ENCODE measurements at places on chromosomes 11 and 22.

DNA sequence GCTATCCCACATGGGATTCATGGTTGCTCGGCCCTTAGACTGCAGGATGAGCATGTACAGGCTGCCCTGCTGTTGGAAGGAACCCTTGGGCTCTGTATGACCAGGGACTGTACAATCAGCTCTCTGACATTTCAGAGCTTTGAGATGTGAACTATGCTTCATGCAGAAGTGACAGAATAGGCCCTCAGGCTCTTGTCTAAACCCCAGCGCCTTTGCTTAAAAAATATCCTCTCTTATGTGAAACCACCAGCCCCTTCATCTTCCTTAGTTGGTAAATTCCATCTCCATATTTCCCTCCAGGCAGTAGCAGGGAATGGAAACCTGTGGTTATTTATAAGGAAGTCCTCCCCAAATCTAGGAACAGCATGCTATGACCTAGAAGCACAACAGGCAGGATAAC is 78.9 kb upstream of the PLET1 start:
- DNase-seq, result no peak

- DNase-seq, result peak; percentile 96
These were observed 57.8 kb downstream of the ENDOD1 start for GRCh38 chr11:95147364-95147905.

DNA sequence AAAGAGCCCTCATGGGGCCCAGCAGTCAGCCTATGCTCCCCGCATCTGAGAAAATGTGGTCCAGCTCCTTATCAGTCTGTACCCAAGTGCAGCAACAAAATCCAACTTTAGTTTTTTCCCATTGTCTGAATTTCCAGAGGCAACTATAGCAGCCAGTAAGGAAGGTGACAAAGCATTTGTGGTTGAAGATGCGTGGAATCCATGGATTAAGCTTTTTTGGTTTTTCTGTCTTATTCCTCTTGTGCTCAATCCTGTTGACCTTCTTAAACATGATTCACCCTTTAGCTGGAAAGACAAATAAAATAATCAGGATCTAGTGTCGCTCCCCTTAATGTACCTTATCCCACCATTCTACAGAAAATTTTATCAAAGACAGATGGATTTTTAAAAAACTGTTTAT is 14.3 kb downstream of the GDPD4 start:
- no peak for DNase-seq

GRCh38 chr11:91932151-91932821 is 292.3 kb upstream of the FAT3 start:
- DNase-seq, result peak; percentile 43

- DNase-seq, result peak; percentile 47
These were observed 13.8 kb downstream of the CABP7 start for GRCh38 chr22:29733362-29734201.

GRCh38 chr11:77617892-77618291 is 19.7 kb downstream of the CLNS1A start:
- DNase-seq, result peak; percentile 54

GRCh38 chr22:23113067-23113846 is 28.5 kb downstream of the RSPH14 start:
- DNase-seq, result peak; percentile 49

DNA sequence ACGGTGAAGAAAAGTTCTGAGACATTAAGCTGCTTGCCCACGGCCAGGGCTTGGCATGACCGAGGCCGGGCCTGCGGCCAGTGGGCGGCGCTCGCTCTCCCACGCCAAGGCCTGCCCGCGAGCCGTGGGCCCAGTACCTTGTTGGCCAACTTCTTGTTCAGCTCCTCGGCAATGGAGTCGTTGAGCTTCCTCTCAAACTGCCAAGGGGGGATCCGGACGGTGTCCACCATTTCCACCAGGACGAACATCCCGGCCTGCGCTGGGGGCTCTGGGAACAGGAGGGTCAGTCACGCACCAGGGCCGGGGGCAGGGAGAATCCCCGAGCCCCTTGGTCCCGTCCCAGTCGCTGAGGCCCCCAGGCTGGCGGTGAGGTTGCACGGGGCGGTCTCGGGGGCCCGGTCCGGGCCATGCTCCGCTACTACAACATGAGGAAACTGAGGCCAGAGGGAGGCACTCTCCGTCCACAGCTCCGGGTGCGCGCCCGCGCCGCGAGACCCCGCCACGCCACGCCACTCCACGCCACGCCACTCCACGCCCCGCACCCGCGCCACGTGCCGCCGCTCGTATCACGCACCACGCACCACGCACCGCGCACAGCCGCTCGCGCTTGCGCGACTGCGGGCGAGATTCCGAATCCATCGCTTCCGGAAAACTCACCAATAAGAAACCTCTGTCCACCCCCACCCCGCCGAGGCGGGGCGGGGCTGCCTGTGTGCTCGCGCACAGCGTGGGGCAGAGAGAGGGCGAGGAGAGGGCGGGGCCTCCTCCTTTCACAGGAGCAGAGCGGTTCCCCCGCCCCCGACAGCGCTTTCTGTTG is at the start of gene POLR3H:
Gene POLR3H, minus strand, starts transcription at position 617 of the 817 bp plus-strand sequence. Its CDS starts 369 bp downstream, at position 248.
- DNase-seq, result peak; percentile 98

DNA sequence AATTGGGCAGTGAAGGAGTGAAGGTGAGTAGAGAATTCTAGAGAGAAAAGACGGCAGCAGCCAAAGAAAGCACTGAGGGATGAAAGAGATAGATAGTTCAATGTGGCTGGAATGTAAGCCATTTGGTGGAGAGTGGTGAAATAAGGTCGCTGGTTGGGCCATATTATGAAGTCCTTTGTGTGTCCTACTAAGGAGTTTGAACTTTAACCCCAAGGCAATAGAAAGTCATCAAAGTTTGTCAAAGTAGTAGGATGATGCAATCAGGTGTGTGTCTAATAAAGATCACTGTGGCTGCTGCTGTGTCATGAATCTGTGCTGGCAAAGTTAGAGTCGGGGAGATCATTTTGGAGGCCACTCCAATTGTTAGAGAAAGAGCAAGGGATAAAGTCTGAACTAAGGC is 18.7 kb downstream of the RNF121 start:
- DNase-seq, result peak; percentile 24

DNA sequence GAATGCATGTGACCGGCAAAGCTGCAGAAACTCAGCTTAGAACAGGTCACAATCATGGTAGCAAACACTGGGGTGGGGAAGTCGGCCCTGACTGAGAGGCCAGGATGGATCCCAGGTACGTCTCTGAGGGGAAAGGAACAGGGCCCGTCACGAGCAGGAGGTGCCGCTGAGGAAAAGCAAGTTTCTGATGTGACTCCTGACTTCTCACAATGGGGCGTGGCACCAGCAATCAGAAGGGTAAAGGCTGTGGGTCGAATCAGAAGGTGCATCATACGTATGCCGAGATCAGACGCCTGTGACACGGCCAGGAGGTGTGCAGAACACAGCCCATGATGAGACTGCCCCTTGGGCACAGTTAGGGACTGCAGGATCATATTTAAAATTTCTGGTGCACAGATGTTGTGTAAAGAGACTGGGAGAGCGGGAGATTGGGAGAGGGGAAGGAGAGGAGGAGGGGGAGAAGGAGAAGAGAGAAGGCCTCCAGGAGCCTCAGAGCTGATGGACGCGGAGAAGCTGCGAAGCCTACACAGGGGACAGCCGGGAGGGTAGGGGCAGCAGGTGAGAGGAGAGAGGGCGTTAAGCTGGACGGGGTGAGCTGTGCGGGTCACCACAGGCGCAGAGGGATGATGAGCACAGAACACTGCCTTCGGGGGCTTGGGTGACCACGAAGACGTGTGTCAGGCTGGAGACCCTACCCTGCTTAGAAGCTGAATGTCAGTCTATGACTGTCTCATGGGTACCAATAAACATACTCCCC is 30.7 kb downstream of the KRTAP5-5 start:
- no peak for DNase-seq

DNA sequence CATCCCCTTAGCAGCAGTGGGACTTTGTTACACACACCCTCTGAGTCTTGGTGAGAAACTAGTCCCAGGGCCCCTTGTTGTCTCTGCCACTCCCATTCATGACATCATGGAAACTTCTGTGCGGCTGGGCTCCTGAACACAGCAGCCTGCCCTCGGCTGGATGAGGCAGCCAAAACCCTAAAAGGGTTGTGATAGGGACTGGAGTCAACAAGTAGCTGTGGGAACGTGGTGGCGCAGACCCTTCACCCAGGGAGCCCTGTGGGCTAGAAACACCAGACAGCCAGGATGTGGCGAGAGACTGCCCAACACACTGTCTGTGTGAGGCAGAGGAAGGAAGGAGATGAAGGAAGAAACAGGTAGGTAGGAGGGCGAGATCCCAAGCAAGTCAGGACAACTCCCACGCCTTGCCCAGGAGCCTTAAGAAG is 3.9 kb downstream of the CD3D start:
- DNase-seq, result peak; percentile 14

DNA sequence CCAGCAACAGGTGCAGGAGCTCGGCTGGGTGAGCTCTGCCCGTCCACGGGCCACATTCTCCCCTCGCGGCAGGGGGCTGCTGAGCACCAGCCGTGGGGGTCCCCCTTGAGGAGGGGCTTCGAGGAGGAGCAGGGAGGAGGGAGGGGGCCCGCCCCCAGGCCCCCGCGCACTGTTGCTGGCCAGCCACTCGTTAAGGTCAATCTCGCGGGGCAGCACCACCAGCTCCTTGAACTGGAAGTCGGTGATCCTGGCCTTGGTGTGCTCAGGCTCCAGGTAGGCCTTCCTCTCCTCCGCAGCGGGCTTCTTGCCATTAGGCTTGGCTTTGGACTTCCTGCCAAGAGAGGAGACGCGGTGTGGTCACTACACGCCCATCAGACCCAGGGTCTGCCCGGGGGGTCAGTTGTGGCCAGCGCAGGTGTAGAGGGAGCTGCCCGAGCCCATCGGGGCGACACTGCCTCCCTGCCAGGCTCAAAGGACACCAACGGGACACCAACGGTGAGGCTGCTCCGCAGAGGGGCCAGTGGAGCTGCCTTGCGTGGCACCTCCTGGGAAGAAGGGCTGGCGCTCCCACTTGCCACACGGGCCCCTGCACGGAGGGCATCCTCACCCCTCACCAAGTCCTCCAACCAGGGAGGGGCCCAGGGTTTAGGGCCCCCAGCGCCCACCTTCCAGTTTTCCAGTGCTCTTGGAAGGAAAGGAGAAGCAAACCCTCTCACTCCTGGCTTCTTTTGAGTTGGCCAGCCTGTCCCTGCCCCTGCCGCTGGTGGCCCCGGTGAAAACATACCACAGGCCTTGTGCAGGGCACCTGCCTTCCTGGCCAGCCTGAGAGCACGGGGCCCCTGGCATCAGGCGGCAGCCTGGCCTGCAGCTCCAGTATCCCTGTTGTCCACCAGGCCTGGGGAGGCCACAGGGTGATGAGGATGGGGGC is 5.8 kb downstream of the MOB2 start:
- DNase-seq, result no peak

DNA sequence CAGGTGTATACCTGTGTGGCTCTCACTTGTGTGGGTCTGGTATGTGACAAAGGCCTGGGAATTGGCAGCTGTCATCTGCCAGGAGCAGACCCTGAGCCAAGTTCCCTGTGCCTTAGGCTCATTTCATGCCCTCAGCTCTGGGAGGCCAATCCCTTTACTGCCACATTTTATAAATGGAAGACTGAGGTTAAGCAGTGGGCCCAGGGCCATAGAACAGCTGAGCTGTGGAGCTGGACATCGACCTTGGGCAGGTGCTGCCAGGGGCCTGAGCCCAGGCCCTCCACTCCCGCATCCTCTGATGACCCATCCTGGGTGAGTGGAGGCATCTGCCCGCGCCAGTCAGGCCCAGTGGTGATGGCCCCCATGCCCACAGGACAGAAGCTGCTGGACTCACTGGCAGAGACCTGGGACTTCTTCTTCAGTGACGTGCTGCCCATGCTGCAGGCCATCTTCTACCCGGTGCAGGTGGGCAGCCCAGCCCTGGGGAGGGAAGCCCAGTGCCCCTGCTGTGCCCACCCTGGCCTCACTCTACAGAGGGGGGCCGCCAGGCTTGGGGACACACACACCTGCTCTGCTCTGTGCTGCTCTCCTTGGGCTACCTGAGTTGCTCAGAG is 20.9 kb upstream of the ARHGAP8 start:
- no peak for DNase-seq

DNA sequence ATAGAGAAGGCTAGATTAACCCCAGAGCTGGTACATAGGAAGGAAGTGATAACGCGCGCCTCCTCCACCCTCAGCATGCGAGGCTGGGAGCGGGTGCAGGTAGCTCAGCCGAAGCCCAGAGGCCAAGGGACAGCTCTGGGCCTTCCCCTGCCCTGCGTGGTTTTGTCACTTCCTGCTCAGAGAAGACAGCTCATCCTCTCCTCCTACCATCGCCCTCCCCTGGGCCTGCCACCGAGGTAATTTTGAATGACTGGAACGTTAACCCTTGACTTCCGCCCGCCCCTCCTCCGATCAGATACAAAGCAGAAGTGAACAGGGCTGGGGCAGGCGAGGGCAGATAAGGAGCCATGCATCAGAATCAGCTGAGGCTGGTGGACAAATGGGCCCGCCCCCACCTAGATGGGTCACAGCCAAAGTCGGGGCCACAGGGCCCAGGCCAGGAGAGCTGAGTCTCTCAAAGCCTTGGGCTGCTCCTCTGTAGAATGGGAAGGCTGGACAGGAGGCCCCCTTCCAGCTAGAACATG is 1.6 kb downstream of the RAC2 start:
- DNase-seq, result peak; percentile 31

GRCh38 chr22:43723816-43724215 is 88.3 kb downstream of the EFCAB6 start:
- no peak for DNase-seq

DNA sequence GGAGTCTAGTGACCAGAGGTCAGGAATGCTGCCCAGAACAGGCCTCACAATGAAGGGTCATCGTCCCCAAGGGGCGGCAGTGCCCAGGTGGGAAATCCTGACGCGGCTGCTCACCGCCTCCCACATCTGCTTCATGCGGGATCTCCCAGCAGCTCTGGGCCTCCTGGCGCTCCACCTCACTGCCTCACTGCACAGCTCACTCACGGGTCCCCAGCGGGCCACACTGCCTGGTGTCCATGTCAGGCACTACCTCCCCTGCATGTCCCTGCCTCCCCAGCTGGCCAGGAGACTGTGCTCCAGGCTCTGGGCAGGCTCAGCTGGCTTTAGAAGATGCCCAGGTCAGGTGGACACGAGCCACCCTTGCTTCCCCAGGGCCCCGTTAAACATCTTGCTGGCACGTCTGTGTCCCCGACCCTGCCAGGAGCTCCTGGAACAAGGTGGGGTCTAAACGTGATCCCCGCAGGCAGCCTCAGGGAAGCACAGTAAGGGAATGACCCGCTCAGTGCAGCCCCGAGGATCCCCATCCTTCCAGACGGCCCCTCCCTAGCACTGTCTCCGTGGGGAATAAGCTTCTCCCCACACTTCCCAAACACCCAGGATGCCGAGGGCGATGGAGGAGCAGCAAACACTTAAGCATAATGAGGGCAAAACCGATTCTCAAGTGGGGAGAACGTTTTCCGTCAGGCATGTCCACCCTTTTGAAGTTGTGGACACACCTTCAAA is 93.2 kb downstream of the TRMU start:
- DNase-seq, result no peak

DNA sequence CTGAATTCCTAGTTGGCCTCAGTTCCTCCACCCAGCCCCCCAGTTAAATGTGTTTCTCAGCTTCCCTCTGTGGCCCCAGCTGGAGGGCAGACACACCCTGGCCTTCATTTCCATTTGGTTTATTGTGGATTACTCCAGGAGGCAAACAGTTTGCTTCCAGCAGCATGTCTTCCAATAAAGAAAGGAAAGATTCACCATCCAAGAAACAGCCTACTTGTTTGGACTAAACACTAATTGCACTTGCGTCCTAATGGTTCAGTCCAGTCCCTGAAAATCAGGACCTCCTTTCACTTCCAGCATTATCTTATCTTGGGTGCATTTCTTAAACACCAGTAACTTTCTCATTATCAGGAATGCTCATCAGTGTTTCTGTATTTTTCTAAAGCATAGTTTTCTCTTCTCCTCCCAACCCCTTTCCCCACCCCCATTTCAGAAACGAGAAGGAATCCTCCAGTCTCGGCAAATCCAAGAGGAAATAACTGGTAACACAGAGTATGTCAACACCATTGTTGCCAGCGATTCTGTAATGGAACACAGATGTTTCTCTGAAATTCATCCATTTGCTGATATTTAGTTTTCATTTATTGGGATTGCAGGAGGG is 130.9 kb downstream of the PARVA start:
- DNase-seq, result peak; percentile 96
